ENCODE measurements at places on chromosomes 4 and X. TPM values are rescaled to one million over a fixed set of nuclear protein-coding genes. Genes with fewer than 3 reads are reported as not detected.

The WWC2 gene
- total RNA-seq: 40.3 TPM

The P2RY4 gene
- 0.64 TPM for total RNA-seq

The CT45A1 gene
- total RNA-seq: not detected

The EMCN gene
- 12.0 TPM for total RNA-seq

The TMEM255A gene
- 5.6 TPM for total RNA-seq

The XAGE1A gene
- not detected for total RNA-seq

The LRAT gene
- total RNA-seq: 4.5 TPM

The GPC4 gene
- total RNA-seq: 4.5 TPM

The HTN1 gene
- total RNA-seq: not detected

The MTMR8 gene
- 3.6 TPM for total RNA-seq

The CTAG1A gene
- 2.3 TPM for total RNA-seq

The DMP1 gene
- total RNA-seq: not detected

The TLR8 gene
- 1.0 TPM for total RNA-seq

The MID2 gene
- 28.5 TPM for total RNA-seq

The EVC2 gene
- 17.7 TPM for total RNA-seq

The MAGEB6 gene
- total RNA-seq: not detected

The UGT2B10 gene
- not detected for total RNA-seq

The NALF2 gene
- 0.33 TPM for total RNA-seq

The PF4V1 gene
- total RNA-seq: not detected

The KLB gene
- 2.0 TPM for total RNA-seq

The LEF1 gene
- total RNA-seq: 7.6 TPM

The PRR32 gene
- total RNA-seq: not detected

The RAI2 gene
- 18.0 TPM for total RNA-seq

The BLTP1 gene
- 193 TPM for total RNA-seq

The SPARCL1 gene
- total RNA-seq: 371 TPM

The SPACA5 gene
- total RNA-seq: not detected

The TMEM187 gene
- total RNA-seq: 8.2 TPM

The CHRDL1 gene
- 396 TPM for total RNA-seq

The RHOXF1 gene
- not detected for total RNA-seq

The F11 gene
- total RNA-seq: not detected
